Activated T-cell treated with anti-CD3 and anti-CD28 coated beads for 24 hours (primary cell): ENCODE measurements at places on chromosomes 2 and 18.

- no peak for DNase-seq
Measured at GRCh38 chr2:25105336-25106085, 62.9 kb downstream of the POMC start.

DNA sequence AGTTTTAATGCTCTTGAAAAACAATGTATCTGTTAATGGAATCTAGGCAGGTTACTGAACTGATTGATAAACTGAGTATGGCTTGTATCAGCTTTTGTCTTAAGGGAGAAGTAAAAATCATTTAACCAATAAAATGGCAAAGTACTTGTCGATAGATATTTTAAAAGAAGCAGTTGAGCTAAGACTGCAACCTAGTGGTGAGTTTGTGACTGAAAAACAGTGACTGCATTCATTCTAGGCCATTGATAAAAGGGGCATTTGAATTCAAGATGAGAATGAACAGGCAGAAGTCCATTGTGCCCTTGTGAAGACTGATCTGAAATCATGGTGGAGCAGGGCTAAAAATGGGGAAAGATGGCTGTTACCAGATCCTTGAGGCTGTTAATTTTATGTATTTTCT is 59.4 kb upstream of the MSTN start:
- no peak for DNase-seq

GRCh38 chr2:141133883-141134282 is 996.9 kb downstream of the LRP1B start:
- DNase-seq, result no peak

DNA sequence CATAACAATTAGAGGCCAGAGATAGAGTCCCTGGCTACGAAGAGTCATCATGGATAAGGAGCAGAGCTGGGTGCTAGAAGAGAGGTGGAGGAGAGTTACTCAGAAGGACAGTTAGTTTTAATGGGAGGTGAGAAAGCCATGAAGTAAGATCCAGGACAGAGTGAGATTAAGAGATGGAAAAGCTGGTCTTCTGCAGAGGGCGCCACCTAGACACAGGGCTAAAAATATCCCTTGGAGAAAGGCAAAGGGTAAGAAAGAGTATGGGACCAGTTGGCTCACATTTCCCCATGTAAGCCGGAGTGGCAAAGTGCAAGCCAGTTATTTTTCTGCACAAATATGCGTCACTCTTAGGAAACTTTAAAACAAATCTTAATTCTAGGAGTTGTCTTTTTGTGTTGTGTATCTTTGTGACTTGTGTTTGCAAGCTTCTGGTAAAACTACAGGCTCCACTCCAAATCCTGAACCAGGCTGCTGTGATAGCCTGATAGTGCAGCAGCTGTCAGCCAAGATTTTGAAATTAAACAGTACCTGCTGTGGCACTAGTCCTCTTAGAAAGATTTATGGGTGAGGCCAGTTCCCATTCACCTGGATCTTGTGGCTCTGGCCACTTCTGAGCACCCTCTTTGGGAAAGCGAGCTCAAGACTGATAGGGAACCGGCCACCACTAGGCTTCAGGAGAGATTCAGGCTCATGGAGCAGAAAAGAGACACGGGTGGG is 204.2 kb downstream of the TPGS2 start:
- no peak for DNase-seq

DNA sequence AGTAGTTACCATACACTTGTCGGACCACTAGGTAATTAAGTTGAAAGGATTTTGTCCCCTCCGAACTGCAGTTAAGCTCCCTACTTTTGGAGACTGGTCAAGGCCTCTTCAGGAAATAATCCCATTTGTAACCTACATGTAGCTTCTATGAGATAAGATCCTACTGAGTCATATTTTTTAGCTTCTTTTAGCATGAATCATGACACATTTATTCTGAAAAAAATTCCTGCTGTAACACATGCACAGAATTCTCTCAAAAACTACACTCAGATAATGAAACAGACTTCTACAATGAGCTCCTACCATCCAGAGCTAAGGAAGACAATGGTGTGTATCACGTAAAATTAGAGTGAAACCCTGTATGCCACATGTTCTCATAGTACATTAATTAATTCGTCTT is 100.7 kb upstream of the CCDC195 start:
- DNase-seq, result no peak

GRCh38 chr18:35084494-35085449 is 43.6 kb downstream of the MAPRE2 start:
- no peak for DNase-seq
